HCT116 (cell line): ENCODE measurements at places on chromosomes 7 and 10. TPM values are rescaled to one million over a fixed set of nuclear protein-coding genes. Genes with fewer than 3 reads are reported as not detected.

The WDFY4 gene
- 0.22 TPM for total RNA-seq

The KEL gene
- total RNA-seq: 0.91 TPM

The FRMPD2 gene
- total RNA-seq: 0.30 TPM

The CAV2 gene
- total RNA-seq: 157 TPM

The SORCS3 gene
- not detected for total RNA-seq

The EGR2 gene
- total RNA-seq: 2.3 TPM

The AKR1C2 gene
- 0.25 TPM for total RNA-seq

The CLEC5A gene
- 0.32 TPM for total RNA-seq

The FEZF1 gene
- total RNA-seq: 0.37 TPM
